ENCODE measurements at places on chromosomes 1 and 21.

GRCh38 chr1:179586107-179586823, 5.4 kb upstream of the TDRD5 start:
- peak; percentile 79 for DNase-seq

DNA sequence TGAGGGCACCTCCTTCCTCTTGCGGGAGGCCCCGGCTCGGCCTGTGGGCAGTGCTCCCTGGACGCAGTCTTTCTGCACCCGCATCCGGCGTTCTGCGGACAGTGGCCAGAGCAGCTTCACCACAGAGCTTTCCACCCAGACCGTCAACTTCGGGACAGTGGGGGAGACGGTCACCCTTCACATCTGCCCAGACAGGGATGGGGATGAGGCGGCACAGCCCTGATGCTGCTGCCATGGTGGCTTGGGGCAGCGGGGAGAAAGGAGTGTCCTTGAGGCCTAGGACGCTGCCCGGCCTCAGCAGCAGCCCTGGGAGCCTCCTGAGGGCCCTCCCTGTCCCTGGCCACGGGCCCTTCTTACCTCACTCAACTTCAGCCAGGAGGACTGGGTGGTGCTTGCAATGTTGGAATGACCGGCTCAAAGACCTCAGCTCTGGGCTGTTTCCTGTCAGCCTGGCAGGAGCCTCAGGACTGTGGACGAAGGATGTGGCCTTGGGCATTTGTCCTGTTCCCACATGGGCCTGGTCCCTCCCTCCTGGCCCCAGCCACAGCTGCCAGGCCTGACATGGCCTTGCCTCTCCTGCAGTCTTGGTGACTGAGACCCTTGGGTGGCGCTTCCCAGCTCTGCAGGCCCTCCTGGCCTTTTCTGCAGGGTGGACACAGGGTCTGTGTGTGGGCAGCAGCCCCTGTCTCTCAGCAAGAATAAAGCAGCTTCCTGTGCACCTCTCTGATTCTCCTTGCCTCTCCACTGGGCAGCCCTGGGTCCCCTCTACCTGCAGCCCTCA, 45.9 kb downstream of the TRIM11 start:
- DNase-seq, result no peak

- no peak for DNase-seq
Measured at GRCh38 chr21:43191971-43192370, 23.2 kb downstream of the CRYAA start.

GRCh38 chr1:181485287-181486097, 2.2 kb downstream of the CACNA1E start:
- DNase-seq, result peak; percentile 72

DNA sequence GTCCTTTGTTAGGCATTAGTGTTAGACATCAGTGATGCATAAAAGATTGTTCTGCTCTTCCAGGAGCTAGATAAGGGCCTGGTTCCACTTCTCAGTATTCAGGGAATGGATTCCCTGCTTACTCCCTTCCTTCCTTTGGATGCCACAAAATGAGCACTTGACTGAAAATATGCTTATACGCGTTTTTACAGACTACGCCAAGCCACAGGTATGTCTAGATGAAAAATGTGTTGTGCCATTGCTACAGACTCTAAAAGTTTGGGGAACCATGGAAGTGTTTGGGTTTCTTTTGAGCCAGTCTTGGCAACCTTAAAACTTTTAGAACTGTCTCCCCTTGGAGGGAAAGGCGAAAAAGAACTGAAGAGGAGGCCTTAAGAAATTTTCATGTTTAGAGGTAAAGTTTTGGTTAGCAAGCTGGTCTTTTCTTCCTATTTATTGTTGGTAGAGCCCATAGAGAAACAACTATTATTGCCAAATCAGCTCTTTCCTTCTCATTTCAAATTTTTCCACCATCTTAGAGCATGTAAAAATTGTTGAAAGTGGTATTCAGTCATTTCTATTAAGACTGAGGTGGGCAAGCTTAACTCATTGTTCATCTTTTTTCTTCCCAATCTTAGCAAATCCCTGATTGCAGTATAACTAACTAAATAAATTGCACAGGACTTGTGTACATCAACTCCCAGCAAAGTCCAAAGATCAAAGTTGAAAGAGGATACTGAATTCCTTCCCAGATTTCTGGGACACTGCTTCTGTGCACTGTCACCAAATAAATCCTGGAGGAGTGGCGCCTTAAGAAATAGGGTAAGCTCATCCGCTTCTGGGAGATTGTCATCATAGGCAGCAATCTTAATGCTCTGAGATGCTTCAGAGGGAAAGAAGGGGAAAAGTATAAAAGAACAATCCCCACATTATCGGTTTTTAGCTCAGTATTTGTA, 18.9 kb downstream of the FGGY start:
- no peak for DNase-seq

GRCh38 chr1:92342401-92342800, 43.5 kb downstream of the RPAP2 start:
- no peak for DNase-seq

GRCh38 chr1:192272732-192273131, 44.1 kb upstream of the RGS21 start:
- no peak for DNase-seq

DNA sequence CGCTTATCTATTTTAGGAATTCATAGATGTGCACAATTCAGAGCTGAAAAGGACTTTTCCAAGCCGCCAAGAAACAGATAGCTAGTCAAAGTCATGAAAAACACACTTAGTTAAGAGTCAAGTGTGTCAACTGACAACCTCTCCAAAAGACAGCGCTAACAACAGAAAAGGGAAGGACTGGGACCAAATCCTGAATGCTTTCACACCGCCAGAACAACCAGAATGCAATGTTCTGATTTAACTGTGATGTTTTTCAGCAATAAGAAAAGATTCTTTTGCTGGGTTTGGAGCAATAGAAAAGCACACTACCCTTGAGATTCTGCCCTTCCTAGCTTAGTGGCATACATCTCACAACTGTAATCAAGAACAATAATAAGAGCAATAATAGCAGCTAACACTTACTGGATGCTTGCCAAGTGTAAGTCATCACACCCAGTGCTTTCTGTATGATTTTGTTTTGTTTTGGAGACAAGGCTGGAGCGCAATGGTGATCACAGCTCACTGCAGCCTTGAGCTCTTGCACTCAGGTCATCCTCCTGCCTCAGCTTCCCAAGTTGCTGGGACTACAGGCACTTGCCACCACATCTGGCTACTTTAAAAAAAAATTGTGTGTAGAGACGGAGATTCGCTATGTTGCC, 33.9 kb upstream of the SDC3 start:
- no peak for DNase-seq

- DNase-seq, result no peak
Measured at GRCh38 chr1:184019506-184019905, 18.0 kb downstream of the COLGALT2 start.

- DNase-seq, result no peak
Measured at GRCh38 chr1:81509594-81509993, 291.1 kb upstream of the ADGRL2 start.

DNA sequence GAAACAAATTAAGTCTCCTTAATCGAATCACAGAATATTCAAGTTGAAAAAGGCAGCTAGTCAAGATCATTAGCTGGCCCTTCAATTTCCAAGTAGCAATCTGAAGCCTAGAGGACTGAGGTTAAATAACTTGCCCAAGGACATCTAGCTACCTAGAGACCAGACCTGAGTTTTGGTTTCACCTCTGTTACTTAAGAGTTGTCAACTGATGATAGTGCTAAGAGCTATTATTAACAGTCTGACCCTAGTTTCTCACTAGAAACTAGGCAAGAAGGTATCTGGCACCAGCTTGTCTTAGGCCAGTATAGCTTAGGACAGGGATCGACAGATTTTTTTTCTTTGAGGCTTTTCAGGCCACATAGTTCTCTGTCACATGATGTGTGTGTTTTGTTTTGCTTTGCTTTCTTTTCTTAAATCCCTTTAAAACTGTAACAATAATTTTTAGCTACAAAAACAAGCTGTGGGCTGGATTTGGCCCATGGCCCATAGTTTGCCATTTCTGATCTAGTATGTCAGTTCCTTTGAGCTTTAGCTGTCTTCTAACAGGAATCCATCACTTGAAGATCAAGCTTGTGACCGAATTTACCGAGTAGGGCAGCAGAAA, 23.2 kb downstream of the TRIM45 start:
- no peak for DNase-seq

DNA sequence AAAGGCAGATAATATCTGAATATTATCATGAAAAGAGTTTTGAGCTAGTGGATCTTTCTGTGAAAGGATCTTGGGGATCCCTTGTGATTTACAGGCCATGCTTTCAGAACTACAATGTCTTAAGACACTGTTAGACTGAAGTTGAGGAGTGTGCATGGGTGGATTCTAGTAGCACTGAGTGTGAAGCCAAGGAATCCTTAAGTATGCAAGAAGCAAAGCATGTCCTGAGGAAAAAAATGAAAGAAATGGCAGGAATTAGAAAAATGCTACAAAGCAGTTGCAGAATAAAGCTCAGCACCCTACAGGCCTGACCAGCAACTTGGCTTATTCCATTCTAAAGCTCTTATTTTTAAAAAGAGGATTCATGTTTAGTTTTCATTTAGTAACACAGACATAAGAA, 11.9 kb downstream of the STX6 start:
- no peak for DNase-seq

- no peak for DNase-seq
Measured at GRCh38 chr1:189764391-189765320, 713.0 kb downstream of the BRINP3 start.

DNA sequence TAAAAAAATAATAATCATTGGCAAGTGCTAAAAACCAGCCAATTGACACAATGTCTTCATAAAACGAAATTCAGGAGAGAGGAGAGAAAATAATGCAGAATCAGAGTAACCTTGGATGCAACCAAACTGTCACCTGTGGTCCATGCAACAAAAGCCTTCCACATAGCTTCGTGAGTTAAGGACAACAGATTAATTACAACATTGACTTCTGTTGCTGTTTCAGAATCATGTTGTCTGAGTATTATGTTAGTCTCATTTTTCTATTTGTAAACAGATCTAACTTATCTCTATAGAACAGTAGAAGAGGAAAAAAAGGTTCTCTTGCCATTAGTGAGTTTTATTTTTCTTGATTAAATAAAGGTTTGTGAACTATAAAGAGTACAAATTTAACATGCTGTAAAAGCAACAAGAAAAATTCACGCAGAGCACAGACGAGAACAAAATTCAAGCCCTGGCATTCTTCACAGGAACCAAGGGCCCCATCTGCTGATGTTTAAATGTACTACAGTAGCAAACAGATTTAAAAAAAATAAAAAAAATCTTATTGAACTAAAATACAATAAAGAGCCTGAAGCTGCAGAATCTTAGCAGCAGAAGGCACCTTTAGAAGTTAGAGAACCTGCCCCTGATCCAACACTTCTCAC, 381.1 kb upstream of the PKN2 start:
- peak; percentile 8 for DNase-seq

DNA sequence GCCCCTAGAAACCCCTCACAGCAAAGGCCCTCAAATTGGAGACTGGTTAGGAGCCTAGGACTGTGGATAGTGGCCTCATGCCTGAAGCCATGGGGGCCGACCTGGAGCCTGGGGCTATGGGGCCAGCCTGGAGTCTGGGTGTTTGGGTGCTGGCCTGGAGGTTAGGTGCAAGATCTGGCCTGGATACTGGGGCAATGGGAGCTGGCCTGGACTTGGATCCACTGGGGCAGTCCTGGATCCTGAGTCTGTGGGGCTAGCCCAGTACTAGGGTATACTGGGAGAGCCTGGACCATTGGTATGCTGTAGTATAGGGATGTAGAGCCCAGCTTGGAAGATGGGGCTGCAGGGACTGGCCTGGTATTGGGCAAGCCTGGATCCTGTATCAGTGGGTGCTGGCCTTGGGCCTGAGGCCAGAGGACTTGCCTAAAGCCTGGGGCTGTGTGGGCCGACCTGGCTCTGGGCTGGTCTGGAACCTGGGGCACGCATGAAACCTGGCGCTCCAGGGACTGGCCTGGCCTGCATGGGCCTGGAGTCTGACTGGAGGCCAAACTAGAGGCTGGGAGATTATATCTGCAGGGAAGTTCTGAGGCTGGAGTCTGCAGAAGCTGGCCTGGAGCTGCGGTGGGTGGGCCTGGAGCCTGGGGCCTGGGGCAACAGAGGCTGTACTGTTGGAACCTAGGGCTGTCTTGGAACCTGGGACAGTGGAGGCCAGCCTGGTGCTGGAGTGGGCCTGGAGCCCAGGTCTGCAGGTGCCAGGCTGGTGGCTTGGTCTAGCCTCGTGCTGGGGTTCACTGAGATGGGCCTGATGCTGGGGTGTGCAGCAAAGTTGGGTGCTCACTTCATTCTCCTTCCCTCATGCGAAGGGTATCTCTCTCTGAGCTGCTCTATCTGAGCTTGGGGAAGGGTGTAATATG, 12.6 kb upstream of the DENND1B start:
- no peak for DNase-seq

- DNase-seq, result no peak
Measured at GRCh38 chr1:205914730-205915129, 28.5 kb downstream of the SLC26A9 start.

GRCh38 chr1:234538930-234539649, 60.1 kb upstream of the TARBP1 start:
- DNase-seq, result no peak

- DNase-seq, result no peak
Measured at GRCh38 chr1:99250728-99251127, 13.6 kb upstream of the PLPPR4 start.

- no peak for DNase-seq
Measured at GRCh38 chr1:54157401-54157800, 4.6 kb upstream of the CDCP2 start.

DNA sequence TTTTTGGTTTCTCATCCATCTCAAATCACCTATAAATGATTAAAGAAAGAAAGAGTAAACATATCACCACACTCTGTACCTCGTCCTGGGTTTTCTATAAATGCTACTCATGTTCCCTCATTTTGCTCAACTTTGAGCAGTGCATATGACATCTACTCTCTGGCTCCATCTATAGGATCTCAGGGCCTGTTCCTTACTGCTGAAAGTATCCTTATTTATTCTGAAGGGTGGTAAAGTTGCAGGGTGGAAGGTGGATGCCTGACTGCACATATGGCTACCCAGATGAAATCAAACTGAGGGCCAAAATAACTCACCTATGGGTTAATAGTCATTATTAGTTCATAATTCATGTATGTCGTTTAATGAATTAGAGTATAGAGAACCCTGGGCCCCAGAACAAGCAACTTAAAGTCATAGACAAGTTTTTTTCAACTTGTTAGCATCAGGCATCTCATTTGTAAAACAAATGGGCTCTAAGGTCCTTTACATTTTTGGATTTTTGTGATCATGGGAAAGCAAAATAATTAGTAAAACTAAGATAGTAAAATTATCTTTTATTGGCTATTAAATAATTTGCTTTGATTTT, 46.5 kb downstream of the NCF2 start:
- no peak for DNase-seq

DNA sequence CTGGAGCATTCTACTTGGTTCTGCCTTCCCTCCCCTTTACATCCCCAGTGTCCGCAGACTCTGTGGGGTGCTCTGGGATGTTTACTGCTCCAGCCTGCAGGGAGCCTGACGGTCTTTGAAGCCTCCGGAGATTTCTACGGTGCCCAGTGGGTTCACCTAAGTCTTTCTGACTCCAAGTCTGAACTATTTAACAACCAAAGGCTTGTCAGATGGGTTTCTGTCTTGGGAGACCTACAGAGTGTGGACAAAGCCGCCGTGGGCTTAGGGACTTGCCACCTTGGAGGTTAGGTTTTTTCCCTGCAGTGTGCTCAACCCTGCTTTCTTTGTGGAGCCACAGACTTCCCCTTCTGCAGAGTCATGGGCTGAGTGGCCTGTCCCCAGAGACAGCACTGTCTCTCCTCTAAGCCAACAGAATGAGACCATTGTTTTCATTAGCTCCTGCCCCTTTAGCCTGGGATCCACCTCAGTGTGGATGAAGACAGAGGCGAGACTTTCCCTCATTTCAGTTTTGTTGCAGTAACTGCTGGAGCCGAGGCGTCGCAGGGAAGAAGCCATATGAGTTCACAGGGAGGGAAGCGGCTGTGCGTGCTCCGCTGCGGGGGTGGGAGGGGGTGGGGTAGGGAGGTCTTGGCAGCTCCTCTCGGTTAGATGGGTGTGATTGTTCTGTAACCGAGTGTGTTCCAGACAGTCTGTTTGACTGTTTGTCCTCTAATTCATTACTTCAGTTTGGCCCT, 120.7 kb downstream of the CNIH3 start:
- no peak for DNase-seq

All from nephron progenitor cell (in vitro differentiated cells).